ENCODE measurements at places on chromosomes 4 and X.

DNA sequence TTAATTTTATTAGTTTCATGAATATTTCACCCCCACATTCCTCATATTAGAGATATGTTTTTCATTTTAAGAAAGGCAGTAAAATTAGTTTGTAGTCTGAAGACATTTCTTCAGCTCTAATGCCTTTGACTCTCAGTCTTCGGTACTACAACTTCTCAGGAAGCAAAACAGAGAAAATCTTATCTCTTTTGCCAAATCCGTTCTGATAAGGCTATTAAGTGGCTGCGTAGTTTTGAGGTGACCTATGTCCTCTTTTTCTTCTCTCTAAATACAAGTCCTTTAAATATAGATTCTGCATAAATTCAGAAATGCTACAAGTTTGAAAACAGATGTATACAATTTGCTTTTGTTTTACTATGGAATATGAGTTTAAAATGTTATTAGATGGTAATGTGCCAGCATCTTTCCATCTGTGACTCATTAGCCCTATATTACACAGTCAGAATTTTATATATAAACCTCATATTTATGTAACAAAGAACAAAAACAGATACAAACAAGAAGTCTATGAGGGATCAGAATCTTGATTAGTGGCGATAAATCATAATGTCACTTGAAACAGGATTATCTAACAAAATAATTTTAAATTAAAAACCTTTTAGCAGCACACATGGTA, 181.2 kb upstream of the ETNPPL start:
- DNase-seq, result no peak

- DNase-seq, result no peak
Observed at GRCh38 chrX:47958761-47959342, 44.9 kb downstream of the ZNF182 start.

DNA sequence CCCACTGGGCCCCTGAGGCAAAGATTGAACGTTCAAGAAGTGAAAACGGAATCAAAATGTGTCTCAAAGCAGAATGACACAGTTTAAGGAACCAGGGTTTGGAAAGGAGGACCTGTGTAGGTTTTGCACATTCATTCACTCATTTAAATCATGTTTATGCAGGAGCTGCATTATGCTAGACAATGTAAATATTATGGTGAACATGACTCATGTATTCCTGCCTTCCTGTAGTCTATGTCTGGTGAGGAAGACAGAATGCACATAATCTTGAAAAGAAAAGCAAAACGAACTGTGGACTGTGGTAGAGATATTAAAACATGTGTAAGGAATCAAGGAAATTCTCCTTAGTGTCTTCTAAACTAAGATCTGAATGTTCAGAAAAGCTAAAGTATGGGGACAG, 311.8 kb upstream of the SMIM31 start:
- no peak for DNase-seq

GRCh38 chrX:6574762-6575161, 39.8 kb upstream of the VCX3A start:
- no peak for DNase-seq

DNA sequence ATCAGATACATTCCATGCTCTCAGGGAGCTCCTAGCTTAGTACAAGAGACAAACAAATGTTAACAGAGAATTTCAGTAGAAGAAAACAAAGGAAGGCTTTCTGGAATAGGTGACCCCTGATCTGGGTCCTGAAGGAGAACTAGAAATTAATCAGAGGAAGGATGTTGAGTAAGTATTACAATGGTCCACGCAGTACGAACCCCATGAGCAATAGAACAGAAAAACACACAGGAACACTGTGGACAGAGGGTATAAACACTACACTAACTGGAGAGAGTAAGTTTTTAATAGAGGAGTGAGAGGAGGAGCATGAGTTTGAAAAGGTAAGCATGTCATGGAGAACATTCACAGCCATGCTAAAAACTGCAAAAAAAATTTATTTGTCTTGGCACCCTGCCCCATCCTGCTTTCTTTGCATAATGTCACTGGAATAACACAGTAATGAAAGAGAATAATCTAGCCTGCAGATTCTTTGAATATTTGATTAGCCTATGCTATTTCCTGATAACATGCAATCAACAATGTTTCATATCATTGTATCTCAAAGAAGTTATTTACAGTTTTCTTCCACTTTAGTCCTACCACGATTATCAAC, 140.3 kb upstream of the ZXDB start:
- no peak for DNase-seq

GRCh38 chr4:177696438-177696966, 254.3 kb upstream of the AGA start:
- no peak for DNase-seq

DNA sequence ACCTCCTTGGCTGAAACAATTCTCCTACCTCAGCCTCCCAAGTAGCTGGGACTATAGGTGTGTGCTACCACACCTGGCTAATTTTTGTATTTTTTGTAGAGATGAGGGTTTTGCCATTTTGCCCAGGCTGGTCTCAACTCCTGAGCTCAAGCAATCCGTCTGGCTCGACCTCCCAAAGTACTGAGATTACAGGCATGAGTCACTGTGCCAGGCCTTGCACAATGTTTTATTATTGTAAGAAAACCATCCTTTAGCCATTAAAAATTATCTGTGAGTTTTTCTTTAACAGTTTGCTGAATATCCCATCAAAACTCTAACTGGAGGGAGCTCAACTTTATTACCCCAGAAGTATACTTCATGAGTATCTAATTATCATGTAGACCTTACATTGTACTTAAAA, 900.3 kb downstream of the PCDH7 start:
- DNase-seq, result no peak

- DNase-seq, result no peak
Observed at GRCh38 chrX:19889582-19890342, 2.4 kb upstream of the SH3KBP1 start.

- no peak for DNase-seq
Observed at GRCh38 chr4:6338175-6338950, 68.7 kb downstream of the WFS1 start.

DNA sequence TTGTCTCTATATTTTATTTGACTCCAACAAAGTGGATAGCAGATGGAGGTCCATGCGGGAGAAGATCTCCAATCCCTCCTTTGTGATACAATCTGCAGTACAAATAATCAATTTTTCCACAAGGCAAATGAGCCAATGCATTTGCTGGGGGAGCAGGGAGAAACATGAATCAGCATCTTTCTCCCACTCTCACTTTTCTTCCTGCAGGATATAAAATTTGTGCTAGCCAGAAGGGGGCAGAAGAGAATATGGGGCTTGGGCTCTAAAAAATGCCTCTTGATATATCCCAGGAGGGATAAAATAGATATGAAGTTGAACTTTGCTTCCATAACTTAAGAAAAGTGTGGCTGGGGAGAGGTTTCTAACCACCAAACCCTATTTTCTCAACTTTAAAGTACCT, 38.3 kb upstream of the CWH43 start:
- no peak for DNase-seq

GRCh38 chr4:154604696-154605200, 7.7 kb downstream of the FGG start:
- no peak for DNase-seq

DNA sequence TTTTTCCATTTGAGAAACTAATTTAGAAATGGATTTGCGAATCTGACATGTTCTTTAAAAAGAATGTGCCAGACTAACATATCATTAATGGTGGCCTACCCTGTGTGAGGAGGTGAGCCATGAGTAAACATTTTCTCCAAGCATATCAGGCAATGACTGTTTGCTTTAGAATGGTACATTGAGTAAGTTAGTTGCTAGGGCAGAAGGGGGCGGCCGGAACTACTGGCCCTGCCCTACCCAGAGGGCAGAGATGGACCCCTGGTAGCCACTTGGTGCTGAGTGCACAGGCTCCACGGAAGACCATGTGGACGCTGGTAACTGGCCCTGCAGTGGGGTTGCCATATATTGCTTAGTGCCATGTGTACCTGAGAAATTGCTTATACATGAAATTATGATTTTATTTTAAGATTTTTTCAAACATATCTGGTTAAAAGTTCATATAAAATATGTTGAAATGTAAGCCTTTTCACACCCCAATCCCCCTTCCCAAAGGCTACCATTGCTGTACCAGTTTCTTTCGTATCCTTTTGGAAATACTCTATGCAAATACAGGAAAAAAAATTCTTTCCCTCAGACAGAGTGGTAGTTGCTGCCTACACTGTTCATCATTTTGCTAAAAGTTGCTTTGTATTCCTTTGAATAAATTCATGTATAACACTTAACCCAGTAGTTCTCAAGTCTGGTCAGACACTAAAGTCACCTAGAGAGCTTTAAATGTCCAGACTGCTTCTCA, 8.8 kb downstream of the FNIP2 start:
- no peak for DNase-seq

- DNase-seq, result no peak
Observed at GRCh38 chr4:111231281-111231680, 608.4 kb upstream of the PITX2 start.

GRCh38 chrX:106284431-106285025, 116.4 kb downstream of the PWWP3B start:
- no peak for DNase-seq

DNA sequence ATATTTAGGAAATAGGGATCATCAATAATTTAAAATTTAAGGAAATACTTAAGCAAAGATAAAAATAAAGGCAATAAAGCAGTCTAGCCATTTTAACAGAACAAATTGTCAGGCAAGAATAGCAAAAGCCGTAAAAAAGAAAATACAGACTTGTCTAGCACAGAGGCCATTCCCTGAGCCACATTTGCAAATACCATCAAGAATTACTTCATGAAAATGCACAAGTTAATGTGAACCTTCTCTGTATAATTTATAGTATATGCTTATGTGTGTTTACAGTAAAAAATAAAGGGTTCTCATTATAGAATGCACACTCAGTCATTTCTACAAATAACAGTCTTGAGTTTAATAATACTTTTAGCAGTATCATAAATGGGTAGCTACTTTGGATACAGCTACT, 505.9 kb upstream of the CPEB2 start:
- DNase-seq, result no peak

GRCh38 chr4:180817529-180817928, 1425.7 kb upstream of the TENM3 start:
- DNase-seq, result no peak

- no peak for DNase-seq
Observed at GRCh38 chr4:15504041-15504440, 34.4 kb downstream of the CC2D2A start.

DNA sequence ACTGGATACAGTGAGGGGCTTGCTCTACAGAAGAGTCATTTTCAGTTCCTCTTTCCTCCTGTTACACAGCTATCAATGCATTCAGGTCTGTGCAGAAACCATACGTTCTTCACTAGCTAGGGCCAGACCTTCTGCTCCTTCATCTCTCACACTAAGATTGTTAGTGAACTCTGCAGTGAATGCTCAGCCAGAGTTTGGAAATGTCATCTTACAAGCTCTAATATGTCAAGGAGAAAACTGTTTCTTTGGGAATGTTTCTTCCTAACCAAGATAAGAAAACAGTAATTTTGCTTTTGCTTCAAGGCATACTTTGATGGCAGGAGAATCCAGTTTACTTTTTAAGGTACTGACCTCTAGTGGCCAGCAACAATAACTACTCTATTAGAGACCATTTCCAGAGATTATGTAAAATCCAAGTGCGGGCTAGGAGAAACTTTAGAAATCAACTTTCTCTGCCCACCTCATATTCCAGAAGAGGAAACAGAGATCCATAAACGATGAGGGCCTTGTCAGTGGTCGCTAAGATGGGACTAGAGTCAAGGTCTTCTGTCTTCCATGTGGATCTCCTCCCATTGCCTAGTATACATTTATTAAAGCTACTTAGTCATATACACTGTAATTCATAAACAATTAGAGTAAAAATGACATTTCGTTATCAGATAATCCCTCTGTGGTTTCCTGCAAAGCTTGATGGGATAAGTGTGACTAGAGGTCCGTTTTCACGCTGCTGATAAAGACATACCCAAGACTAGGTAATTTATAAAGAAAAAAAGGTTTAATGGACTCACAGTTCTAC, 12.1 kb upstream of the CC2D2A start:
- no peak for DNase-seq

GRCh38 chr4:144851948-144852347, 206.0 kb downstream of the HHIP start:
- DNase-seq, result no peak

- no peak for DNase-seq
Observed at GRCh38 chrX:46713672-46714490, 45.0 kb downstream of the SLC9A7 start.

- DNase-seq, result no peak
Observed at GRCh38 chr4:48746608-48747362, 33.3 kb downstream of the FRYL start.

DNA sequence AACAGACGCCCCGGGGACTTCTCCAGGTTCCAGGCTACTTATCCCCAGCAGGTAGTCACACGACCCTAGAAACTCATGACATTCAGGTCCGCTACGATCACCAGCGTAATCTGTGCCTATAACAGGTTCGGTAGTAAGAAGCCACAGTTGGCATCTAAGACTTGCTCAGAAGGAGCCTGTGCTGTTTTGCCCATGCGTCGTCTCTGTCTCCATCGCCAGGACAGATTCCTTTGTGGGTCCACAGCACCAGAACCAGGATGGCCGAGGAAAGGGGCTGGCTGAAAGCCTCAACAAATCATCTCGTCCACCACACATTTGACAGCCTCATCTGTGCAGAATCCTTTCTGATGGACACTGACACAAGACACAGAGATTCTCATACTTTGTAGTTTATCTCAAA, 319.5 kb upstream of the AGA start:
- DNase-seq, result no peak

- no peak for DNase-seq
Observed at GRCh38 chrX:70336767-70337166, 46.9 kb downstream of the KIF4A start.

- DNase-seq, result no peak
Observed at GRCh38 chr4:52894443-52894842, 32.3 kb downstream of the RASL11B start.

DNA sequence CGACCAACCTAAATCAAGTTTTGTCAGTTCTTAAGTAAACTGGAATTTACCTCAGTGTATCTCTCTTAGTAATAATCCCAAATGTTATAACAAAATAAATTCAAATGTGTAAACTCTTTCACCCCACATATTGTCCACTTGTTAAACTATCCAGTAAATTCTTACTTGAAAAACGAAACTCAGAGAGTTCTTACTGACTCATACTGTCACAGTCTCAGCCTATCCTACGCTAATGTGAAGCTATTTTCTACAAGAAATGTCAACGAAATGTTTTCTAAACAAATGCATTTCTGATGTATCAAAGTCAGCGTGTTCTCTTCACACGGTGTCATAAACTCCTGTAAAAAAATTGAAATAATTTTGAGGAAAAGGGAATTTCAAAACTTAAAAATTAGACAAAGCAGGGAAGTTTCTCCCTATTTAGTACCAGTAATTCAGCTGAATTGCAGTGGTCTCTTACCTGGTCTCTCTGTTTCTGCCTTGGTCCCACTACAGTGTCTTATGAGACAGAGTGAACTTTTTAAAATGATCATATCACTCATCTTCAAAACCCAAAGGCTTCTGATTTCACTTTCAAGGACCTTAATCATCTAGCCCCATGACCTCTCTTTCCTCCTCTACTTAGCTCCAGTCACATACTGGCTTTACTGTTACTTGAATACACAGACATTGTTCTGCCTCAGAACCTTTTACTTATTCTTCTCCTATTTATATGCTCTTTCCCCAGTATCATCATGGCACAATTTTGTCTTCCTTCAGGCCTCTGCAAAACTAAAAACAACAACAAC, 63.3 kb downstream of the DCAF8L1 start:
- DNase-seq, result no peak

All from Panc1 (cell line).